ENCODE measurements at places on chromosomes 6 and 20. TPM values are rescaled to one million over a fixed set of nuclear protein-coding genes. Genes with fewer than 3 reads are reported as not detected.
A peak's percentile ranks its signal among the peaks of the same experiment; 100 is the strongest.

The RAB44 gene
- polyA plus RNA-seq = not detected

The SGK2 gene
- polyA plus RNA-seq = 8.8 TPM

The TFAP2D gene
- polyA plus RNA-seq = not detected

The CLDN20 gene
- polyA plus RNA-seq = 0.38 TPM

The COL9A3 gene
- polyA plus RNA-seq = 68.1 TPM

The STX11 gene
- 0.84 TPM for polyA plus RNA-seq

The SLC17A9 gene
- polyA plus RNA-seq = 113 TPM

The APOM gene
- 40.7 TPM for polyA plus RNA-seq

The PAQR8 gene
- 20.8 TPM for polyA plus RNA-seq

- no peak for DNase-seq
Observed at GRCh38 chr20:18694071-18694470, 106.2 kb downstream of the DTD1 start.

- no peak for DNase-seq
Observed at GRCh38 chr6:40387127-40387870, 199.9 kb downstream of the LRFN2 start.

DNA sequence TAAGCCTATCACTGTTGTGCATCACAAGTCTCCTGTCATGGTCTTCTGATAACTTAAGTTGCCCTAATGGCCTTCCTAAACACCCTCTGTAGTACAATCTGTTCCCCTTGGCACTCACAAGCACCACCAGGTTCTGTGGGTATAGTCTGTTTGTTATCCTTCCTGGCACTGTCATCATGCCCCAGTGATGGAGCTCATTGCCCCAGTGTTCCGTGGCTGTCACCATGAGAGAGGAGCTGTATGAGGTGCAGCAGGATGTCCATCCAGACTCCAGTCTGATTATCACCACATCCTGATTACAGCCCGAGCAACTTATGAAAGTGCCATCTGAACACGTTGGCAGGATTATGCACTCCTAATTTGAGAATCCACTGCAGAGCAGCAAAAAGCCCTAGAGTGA is 380.1 kb downstream of the FRK start:
- DNase-seq = no peak

DNA sequence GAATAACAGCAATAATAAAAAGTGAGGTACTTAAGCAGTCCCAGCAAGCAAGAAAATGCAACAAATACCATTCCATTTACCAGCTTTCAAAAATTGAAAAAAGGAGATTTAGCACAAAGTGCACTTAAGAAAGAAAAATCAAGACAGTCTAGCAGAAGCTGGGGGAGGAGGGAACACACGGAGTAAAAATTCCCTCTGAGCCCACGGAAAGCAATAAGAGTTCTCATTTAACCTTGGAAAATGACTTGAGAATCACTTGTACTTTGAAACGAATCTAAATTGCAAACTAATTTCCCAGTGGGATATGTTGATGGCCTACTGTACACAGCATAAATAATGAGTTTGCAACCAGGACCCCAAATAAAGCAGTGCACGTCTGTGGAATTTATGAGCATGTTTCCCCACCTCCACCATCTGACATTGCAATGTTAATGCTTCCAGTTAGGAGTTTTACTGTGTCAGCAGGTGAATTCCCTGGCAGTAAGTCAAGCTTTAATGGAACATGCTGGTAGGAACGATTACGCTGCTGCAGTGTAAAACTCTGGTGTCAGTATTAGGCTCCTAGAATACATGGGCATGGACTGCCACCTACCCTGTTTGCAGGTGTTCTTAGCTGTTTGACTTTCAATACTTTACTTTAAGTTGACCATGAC is 386.8 kb downstream of the HDGFL1 start:
- DNase-seq = peak; percentile 24

GRCh38 chr6:170013815-170014214 is 262.4 kb downstream of the ERMARD start:
- no peak for DNase-seq

GRCh38 chr6:43667245-43668150 is 20.1 kb downstream of the MRPS18A start:
- peak; percentile 88 for DNase-seq

- DNase-seq = no peak
Observed at GRCh38 chr20:58102744-58103516, 125.5 kb downstream of the ANKRD60 start.

- DNase-seq = no peak
Observed at GRCh38 chr6:54085541-54085940, 25.7 kb upstream of the MLIP start.

DNA sequence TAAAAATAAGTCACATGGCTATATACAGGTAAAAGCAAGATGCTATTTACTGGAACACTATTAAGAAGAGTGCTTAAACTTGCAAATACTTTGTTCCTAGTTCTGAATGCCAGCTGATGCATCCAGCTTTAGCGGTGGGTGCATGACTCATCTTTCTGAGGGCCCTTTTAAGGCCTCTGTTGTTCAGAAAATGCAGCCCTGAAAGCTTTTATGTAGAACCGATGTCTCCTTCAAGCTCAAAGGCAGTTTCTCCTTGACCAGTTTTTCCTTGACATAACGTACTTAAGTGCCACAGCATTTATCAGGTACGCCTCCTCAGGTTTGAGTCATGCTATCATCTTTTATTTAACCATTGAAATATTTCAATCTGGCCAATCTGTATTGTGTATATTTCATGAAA is 82.8 kb downstream of the MLIP start:
- DNase-seq = peak; percentile 30

- DNase-seq = peak; percentile 38
Observed at GRCh38 chr6:107264357-107264840, 149.1 kb upstream of the BEND3 start.

- no peak for DNase-seq
Observed at GRCh38 chr6:85127168-85127498, 322.8 kb upstream of the NT5E start.

- peak; percentile 51 for DNase-seq
Observed at GRCh38 chr6:38974389-38975151, 74.0 kb upstream of the GLP1R start.

GRCh38 chr6:126300126-126300525 is 39.8 kb upstream of the CENPW start:
- DNase-seq = no peak

DNA sequence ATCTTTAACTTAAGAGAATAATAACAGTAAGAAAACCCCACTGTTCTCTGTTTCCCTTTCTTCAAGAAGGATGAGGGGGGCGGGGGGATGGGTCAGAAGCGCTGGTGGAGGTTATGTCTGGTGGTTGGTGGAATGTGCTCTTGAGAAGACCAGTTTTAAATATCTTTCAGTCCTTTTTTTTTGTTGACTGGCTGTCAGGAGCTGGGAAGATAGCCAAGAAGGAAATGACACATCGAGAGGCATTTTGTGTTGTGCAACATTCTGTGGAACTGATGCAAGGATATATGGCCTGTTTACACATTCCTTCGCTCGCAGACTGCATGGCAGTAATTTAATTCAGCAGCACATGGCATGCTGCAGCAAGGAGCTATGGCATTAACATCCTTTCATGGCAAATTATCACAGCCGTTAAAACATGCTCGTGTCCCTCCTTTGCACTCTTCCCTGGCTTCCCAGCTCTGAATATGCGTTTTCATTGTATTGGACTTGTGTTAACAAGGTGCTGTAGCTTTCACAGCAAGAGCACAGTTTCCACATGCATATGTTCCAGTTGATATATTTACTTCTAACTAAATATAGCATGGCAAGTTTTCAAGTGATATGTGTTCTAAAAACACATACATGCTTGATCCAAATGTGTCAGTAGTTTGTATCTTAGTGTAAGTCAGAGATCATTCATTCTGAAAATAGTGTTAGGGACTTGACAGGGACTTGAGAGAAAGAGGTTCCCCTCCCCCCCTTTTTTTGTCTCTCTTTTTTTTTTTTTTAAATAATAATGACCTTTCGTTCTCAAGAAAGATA is 68.2 kb upstream of the SUPT3H start:
- DNase-seq = peak; percentile 91

DNA sequence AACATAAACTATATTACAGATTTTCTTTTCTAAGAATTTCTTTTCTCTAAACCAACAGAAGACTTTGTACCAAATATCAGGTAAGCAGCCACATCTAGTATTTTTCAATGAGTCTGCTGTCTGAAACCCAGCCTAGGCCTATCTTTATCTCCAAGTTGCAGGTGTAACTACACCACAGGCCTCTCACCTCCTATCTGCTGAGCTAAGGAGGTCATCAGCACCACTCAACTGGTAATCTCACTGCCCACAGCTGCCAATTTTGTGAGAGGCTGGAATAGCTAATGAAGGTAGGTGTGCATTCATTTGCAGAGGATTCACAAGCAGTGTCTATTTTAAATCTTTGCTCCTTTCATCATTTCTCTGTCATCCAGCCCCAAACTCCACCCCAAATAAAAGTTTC is 584.8 kb downstream of the HDGFL1 start:
- no peak for DNase-seq

- DNase-seq = no peak
Observed at GRCh38 chr6:105305521-105305920, 97.4 kb downstream of the PREP start.

DNA sequence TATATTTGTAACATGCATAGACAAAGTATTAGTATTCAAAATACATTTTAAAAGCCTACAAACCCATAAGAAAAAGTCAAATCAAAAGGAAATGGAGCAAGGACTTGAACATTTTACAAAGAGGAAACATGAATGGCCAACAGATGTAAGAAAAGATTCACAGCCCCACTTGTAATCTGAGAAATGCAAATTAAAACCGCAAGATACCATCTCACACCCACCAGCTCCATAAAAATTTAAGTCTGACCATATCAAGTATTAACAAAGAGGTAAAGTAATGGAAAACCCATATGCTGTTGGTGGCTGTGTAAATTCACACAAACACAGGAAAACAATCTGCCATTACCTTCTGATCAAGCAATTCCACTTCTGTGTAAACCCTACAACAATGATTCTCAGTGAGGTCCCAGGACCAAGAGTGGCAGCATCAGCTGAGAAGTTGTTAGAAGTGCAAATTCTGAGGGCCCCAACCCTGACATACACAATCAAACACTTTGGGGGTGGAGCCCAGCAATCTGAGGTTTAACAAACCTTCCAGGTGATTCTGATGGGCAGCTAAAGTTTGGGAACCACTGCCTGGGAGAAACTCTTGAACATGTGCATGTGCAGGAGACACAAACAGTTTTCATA is 30.9 kb downstream of the BCL2L1 start:
- DNase-seq = no peak

DNA sequence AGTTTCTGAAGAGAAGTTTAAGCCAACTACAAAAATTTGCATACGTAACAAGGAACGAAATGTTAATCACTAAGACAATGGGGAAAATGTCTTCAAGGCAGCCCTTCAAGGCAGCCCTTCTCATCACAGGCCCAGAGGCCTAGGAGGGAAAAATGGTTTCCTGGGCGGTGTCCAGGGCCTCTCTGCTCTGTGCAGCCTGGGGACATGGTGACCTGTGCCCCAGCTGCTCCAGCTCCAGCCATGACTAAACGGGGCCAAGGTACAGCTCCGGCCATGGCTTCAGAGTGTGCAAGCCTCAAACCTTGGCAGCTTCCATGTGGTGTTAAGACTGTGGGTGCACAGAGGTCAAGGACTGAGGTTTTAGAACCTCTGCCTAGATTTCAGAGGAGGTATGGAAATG is 325.1 kb downstream of the FRK start:
- no peak for DNase-seq

DNA sequence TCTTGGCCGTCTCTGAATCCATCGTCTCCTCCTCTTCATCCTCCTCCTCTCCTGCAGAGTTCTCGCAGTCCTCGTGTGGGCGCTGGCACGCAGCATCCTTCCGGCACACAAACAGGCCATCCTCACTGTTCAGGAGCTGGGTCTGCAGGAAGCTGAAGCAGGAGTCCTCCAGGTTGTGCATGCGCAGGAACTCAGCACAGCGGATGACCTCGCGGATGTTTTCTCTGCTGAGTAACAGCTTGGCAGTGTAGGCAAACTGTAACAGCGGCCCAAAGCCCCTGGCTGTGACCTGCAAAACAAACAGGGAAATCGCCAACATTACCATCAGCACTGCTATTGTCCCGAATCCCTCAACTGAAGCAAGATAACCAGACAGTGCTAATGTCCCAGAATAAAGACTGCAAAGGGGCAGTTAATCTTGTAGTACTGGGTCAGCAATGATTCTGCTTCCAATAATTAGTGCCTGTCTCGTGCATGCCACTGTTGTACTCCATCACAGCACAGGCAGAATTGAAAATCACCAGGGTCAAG is 57.4 kb downstream of the GJA10 start:
- DNase-seq = peak; percentile 35

Measured in hepatocyte (in vitro differentiated cells).